Forelimb muscle (tissue), 1 donor: ENCODE measurements at places on chromosomes 5 and 9. TPM values are rescaled to one million over a fixed set of nuclear protein-coding genes. Genes with fewer than 3 reads are reported as not detected.

The PARP8 gene
- 7.7 TPM for polyA plus RNA-seq

DNA sequence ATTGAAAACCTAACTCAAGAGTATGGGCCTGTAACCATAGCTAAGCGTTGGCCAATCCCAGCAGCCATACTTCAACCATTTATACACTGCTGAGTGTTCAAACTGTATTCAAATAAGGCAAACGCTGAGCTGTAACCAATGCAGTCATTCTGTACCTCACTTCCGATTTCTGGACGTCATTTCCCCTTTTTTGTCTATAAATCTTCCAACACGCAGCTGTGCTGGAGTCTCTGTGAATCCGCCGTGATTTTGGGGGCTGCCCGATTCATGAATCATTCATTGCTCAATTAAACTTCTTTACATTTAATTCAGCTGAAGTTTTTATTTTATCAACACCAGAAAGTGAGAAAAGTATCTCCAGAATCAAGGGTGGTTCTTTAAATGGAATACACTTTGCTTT is 31.7 kb downstream of the MTX3 start:
- DNase-seq: no peak

The CAST gene
- 138 TPM for polyA plus RNA-seq

- DNase-seq: no peak
These were observed 1.2 kb downstream of the AK3 start for GRCh38 chr9:4739587-4740387.

DNA sequence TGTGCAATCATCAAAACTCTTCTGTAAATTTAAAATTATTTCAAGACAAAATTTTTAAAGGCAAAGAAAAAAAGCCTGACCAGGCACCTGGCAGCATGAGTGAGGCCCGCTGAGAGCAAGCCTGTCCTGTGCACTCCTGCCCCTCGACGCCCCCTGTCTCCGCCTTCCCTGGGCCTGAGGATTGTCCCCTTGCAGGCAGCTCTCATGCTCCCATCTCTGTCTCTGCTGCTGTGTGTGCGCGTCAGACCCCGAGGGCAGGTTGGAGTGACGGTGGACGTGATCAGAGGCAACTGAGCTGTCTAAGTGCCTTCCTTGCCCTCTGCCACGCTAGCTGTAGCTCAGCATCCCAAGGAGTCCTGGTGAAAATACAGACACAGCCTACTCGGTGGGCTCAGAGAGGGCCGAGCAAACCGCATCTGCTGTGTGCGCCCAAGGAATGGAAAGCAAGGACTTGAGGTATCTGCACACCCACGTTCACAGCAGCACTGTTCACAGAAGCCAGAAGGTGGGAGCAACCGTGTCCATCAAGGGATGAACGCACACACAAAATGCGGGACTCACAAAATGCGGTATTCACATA is 65.5 kb downstream of the SECISBP2 start:
- DNase-seq: no peak

- peak; percentile 88 for DNase-seq
These were observed 94.8 kb downstream of the ARRDC3 start for GRCh38 chr5:91288118-91288916.

DNA sequence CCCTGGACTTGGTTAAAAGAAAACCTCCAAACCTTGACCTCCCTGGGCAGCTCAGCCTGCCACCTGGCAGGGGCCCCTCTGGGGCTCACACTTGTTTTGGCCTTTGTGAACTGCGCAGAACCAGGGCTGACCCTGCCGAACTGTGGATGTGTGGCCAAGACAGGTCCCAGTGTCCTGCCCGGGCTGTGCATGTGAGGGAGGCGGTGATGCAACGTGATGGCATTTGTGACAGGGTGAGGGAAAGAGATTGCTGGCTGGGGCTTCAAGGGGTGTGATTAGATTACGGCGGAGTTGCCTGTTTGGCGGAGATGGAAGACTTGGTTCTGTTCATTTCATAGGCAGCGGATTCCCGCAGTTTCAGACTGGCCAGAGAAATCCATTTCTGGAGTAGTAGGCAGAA is 30.4 kb upstream of the NKX2-5 start:
- DNase-seq: no peak

DNA sequence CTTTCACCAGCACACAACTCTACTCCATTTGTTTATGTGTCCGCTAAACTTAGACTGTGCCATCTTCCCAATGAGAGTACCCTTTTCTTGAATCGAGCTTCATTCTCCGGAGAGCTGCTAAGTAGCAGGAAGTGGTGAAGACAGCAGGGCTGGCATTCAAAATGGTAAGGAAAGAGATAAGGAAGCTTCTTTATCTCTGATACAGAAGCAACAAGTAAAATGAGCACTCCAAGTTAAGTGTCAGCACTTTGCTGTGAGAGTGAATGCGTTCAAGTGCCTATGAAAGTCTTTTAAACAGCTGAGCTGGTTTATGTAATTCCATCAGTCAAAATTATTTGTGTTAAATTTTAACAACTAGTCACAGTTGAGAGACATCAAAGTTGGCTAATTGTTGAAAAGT is 386.8 kb upstream of the PTPRD start:
- no peak for DNase-seq

DNA sequence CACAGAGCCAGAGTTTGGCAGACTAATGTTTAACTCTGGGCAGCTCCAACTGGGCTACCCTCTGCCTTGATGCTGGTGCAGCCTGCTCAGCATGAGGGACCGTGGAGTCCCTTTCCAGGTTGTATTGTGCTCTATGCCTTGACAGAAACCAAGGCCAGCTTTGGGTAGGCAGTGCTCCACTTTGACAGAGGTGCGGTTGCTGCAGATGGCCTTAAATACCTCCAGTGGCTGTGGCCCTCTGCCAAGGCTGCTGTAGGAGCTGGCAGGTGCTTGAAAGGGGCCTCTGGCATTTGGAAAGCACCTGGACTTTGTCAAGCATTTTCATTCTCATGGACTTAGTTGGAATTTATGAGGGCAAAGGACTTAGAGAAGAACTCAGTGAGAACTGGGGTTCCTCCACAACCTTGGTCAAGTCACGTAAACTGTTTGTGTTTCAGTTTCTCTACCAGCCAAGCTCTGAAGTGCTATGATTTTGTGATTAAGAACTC is 249.7 kb upstream of the ZNF462 start:
- DNase-seq: no peak

DNA sequence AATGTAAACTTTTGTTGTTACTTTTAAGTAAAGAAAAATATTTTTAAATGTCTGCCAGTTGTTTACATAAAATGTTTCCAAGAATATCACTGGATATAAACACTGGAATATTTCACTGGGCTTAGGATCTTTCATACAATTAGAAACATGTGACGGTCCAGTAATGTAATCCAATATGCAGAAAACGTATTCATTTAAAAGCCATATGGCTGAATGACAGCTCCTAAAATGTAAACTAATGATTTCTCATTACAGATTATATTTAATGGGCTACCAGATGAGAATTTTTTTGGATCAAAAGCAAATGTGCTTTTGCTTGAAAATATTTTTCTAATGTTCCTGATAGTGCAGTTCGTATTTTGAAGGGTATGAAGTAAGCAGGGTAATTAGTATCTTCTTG is 124.3 kb downstream of the TTC39B start:
- DNase-seq: peak; percentile 28

DNA sequence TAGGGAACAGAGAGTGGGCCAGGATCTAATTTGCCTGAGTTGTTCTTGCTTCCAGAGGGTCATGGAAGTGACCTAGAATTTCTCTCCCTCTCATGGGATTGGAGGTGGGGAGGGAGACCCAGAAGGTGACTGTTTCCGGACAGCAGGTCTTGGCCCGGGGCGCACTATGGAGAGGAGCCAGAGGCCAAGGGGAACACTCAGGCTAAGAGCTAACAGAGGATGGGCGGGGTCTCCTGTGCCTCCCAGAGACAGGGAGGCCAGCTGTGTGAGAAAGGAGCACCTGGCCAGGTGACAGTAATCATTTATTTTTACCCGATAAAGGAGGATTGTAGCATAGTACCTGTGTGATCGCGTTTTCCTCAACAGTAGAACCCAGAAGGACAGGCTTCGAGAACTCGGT is 50.9 kb upstream of the ANKH start:
- DNase-seq: no peak

The ANGPTL2 gene
- 63.6 TPM for polyA plus RNA-seq

The CCDC192 gene
- polyA plus RNA-seq: 0.48 TPM

- no peak for DNase-seq
These were observed 8.1 kb upstream of the RAD23B start for GRCh38 chr9:107274953-107275422.

The PCDHB7 gene
- 1.9 TPM for polyA plus RNA-seq

The FRMD3 gene
- polyA plus RNA-seq: 31.3 TPM

- no peak for DNase-seq
These were observed 9.4 kb downstream of the BARHL1 start for GRCh38 chr9:132591751-132592314.

- no peak for DNase-seq
These were observed 63.9 kb downstream of the PCDH1 start for GRCh38 chr5:141814064-141814964.

DNA sequence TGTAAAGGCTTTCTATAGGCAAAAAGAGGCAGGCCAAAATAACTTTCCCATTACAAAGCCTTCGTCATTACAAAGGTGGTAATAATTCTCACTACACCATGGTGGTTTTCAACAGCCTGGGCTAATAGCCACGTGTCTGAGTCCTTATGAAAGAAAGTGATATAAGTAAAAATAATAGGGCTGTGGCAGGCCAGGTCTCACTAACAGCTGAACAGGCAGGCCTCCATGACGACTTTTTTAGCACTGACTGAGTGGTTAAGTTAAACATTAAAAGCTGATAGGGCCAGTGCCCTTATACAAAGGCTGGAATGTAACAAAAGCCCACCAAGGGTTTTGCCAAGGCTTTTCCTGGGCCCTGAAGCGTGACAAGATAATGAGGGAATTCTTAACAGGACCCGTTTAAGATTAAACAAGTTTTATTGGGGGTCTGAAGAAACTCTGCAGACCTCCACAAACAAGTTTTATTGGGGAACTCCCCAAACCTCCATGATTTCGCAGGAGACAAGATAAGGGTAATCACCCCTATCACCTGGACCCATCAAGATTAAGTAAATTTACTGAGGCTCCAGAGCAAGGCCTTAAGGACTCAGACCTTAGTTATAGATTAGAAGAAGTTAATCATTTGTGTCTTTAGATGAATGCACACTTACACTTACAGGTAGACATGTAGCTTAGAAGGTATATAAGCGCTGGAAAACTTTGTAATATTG is 412.9 kb downstream of the CHSY3 start:
- no peak for DNase-seq

DNA sequence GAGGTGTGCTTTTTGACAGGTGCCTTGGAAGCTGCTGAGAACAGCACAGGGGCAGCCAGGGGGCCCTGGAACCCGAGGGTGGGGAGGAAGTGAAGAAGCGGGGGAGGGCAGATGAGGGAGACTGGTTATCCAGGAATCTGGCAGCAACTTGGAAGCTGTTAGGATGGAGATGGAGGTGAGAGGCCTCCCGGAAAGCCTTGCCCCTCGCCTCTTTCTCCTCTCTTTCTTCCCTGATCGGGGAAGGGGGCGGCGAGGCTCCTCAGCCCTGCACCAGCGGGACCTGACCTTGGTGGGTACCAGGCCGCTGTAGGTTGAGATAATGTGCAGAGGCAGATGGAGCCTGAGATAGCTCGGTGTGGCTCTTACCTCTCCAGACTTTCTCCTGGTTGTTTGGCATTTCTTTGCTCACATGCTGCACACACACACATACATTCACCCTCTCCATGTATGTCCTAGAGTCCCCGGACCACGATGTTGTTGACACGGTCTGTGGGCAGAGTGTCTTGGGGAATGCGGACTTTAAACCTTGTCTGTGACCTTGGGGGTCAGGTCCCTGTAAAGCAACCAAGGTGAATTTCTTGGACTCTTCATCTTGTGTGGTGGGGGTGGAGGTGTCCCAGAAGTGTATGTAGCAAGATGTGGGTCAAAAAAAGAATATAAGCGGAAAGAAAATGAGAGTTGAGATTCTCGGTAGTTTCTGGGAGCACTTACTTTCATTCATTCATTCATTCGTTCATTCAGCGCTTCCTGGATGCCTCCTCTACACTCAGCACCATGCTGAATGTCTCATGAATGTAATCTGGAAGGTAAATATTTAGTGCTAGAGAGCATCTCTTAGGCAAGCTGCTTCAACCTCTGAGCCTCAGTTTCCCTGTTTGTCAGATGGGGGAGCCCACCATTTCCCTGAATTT is 1.6 kb downstream of the WWC1 start:
- no peak for DNase-seq

DNA sequence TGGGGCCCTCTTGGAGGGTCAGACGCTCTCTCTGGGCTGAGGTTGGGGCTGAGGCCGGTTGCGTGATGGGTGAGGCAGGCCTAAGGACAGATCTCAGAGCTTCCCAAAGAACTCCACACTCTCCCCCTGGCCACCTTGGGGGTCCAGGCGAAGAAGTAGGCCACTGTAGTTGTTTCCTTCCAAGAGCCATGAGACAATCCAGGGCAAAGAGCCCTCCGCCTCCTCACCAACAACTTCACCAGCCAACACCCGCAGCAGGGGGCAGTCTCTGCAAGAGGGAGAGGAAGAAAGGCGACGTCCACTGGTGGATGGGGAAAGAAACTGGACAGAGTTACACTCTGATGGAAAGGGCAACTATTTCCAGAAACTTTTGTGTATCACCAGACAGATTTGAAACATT is 10.7 kb downstream of the SLC35A4 start:
- DNase-seq: no peak

DNA sequence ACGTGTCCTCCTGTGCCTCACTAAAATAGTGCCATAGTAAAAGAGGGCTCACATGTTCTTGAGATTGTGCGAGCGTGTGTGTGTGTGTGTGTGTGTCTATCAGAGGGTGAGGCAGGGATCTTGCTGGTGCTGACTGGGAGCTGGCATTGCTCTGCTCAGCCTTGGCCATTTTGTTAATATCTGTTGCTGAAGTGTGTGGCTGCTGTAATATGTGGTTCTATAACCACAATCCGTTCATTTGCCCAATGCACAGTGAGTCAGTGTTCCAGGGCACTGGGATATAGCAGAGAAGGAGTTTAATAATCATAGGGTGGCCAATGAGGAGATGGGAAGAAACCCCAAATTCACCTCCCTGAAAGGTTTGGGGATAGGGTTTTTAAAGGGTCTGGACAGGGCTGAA is 61.3 kb downstream of the RASGRF2 start:
- no peak for DNase-seq

DNA sequence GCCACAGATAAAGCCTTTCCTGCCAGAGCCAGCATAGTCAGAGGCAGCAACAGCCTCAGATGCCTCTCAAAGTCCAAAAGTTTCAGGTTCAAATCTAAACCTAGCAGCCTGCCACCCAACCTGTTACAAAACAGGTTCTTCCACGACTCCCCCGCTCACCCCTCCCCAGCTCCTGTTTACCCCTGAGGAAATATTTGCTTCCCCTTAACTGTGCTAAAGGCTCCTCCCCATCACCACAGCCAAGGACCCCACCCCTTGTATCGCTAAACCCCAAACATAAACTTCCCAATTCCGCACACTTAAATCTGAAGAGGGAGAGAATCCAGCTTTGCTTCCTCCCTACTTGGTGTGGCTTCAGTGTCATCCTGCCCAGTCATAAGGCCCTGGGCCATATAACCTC is 15.4 kb upstream of the VDAC1 start:
- no peak for DNase-seq

GRCh38 chr9:114953959-114954358 is 23.6 kb upstream of the TNFSF8 start:
- DNase-seq: no peak

The CDH9 gene
- not detected for polyA plus RNA-seq

The ANKRD34B gene
- 0.16 TPM for polyA plus RNA-seq

- no peak for DNase-seq
These were observed 450.2 kb upstream of the ZNF608 start for GRCh38 chr5:125196481-125197111.

GRCh38 chr9:136629001-136629878 is 33.5 kb upstream of the EGFL7 start:
- no peak for DNase-seq

The PCDHA4 gene
- 0.14 TPM for polyA plus RNA-seq

GRCh38 chr5:55699041-55699688 is 13.0 kb downstream of the SLC38A9 start:
- no peak for DNase-seq

The HSD17B4 gene
- polyA plus RNA-seq: 60.7 TPM

GRCh38 chr5:150123542-150123941 is 32.1 kb downstream of the PDGFRB start:
- no peak for DNase-seq
